ENCODE measurements at places on chromosomes 6 and 20.

GRCh38 chr6:19905584-19905983 is 68.4 kb downstream of the ID4 start:
- DNase-seq, result no peak

GRCh38 chr20:54879393-54879792 is 404.0 kb downstream of the DOK5 start:
- DNase-seq, result no peak

DNA sequence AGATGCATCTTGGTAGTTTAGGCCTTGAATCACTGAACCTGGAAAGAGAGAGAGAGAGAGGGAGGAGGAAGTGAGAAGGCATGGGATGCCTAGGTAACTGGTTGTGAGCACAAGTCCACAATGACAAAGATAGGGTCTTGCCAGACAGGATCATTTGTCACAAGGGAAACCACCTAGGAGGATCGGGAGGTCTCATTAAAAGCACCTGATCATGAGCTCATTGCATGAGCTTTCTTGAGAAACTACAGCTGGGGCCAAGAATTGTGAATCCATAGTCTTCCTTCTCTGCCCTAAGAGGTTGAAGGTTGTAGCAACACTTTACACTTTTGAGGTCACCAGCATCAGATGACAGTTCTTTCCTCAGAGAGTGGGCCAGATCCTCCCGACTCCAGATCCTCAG is 195.7 kb downstream of the CD83 start:
- no peak for DNase-seq

- no peak for DNase-seq
These were observed 48.8 kb downstream of the PRL start for GRCh38 chr6:22247916-22248482.

- no peak for DNase-seq
These were observed 23.1 kb downstream of the PSMG4 start for GRCh38 chr6:3281631-3282475.

- no peak for DNase-seq
These were observed 74.0 kb downstream of the HAO1 start for GRCh38 chr20:7866285-7866684.

DNA sequence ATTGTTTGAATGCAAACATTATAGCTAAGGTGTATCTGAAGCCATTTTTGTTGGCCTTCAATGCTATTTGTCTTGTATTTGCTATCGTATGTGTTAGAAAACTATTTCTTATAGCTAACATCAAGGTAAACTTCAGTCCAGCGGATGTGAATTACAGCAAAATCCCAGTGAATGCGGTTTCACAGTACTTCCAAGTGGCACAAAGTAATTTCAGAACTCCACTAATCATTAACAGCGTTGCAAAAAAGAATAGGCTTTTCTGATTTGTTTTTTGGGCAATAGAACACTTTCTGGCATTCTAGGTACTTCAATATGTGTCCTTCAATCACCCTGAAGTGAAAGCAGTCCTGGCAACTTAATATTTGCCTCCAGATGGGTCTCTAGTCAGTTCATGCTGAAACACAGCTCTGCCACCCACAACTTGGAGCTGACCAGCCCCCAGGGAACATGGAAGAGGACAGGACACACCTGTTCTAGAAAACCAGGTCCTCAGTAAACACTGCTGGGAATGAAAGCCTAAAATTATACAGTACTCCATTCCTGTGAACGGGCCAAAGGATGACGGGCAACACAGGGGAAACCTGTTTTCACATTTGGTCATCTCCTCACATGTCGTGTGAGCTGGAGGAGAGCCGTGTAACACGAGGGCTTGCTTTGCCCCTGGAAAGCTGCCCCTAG is 9.7 kb upstream of the MRPS10 start:
- DNase-seq, result no peak

GRCh38 chr20:58228103-58228483 is 360 bp downstream of the ANKRD60 start:
- no peak for DNase-seq

GRCh38 chr20:56244259-56244658 is 4.3 kb upstream of the MC3R start:
- DNase-seq, result no peak

GRCh38 chr20:49970498-49970897 is 12.3 kb upstream of the SNAI1 start:
- no peak for DNase-seq

DNA sequence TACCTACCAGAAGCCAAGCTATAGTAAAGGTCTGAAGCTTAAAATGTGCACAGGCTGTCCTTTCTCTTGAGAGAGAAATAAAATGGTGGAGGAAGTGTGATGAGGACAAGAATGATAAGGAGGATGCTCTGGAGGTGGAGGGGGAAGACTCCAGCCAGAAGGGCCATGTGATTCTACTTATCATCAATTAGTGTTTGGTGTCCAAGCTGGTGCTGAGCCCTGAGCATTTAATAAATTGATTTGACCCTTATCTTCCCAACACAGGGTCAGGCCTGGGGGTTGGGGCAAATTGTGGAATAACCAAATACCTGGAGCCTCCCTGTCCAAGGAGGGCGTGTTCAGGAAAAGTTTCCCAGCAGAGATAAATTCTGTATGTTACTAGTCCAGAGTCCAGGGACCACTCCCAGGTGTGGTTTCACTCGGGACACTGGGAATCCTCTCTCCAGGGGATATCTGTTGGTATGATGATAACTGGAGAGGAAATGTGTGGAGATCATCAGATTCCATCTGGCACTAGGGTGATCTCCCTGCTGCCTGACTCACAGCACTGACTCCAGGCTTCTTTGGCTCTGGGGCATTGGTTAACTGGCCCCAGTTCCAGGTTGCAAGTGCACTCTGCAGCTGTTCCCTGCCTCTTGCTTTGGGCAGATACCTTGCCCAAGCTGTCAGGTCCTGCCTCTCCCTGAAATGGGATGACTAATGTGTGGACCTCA is 3.8 kb upstream of the MYBL2 start:
- DNase-seq, result no peak

GRCh38 chr6:111030008-111031007 is 48.5 kb downstream of the RPF2 start:
- no peak for DNase-seq

Data from NCI-H774 (cell line).